ENCODE measurements at places on chromosomes 12 and 14.

DNA sequence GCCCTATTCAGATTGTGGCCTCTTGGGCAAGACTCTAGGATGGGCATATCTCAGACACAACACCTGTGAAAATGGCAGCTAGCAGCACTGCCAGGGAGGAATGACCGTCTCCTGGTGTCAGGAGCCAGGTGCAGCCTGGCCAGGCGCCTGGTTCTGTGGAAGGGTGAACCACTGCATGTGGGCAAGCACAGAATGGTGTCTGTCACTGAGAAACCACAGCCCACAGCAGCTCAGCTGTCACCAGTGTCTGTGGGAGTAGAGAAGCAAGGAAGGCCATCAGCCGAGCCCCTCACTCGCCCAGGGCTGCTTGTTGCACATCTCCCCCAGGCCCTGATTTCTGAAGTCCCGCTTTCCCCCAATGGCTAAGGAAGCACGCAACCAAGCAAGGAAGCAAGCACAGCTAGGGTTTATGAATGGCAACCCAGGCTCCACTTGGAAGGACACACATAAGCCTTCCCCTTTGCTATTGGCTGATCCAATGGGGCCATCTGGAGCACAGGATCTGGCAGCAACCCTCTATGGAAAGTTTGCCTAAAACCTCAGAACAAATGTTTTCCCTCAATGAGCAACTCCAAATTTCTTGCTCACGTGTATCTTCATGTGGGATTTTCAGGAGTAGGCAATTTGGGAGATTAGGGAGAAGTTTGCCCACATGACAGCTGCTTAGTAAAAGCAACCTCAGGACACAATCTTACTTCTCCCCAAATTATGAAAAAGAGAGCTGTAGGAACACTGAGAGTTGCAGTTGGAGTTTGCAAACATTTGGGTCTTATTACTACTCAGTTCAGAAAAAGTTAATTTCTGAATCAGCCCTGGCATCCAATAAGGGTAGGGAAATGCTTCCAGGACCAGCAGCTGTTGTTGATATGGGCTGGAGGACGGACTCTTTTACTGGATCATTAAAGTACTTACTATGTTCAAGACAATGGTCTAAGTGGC, 44.7 kb downstream of the GPHB5 start:
- no peak for DNase-seq

- DNase-seq, result no peak
Measured at GRCh38 chr14:41313196-41313595, 293.5 kb upstream of the LRFN5 start.

GRCh38 chr12:14156606-14157005, 175.2 kb upstream of the GRIN2B start:
- DNase-seq, result no peak

DNA sequence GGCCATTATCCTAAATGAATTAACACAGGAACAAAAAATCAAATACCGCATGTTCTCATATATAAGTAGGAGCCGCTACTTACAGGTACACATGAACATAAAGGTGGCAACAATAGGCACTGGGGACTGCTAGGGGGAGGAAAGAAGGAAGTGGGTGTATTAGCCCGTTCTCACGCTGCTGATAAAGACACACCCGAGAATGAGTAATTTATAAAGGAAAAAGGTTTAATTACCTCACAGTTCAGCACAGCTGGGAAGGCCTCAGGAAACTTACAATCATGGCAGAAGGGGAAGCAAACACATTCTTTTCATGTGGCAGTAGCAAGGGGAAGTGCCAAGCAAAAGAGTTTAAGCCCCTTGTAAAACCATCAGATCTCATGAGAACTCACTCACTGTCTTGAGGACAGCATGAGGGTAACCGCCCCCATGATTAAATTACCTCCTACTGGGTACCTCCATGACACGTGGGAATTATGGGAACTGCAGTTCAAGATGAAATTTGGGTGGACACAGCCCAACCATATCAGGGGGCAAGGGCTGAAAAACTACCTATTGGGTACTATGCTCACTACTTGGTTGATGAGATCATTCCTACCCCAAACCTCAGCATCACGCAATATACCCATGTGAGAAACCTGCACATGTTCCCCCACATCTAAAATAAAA, 16.4 kb upstream of the MIA2 start:
- DNase-seq, result no peak

DNA sequence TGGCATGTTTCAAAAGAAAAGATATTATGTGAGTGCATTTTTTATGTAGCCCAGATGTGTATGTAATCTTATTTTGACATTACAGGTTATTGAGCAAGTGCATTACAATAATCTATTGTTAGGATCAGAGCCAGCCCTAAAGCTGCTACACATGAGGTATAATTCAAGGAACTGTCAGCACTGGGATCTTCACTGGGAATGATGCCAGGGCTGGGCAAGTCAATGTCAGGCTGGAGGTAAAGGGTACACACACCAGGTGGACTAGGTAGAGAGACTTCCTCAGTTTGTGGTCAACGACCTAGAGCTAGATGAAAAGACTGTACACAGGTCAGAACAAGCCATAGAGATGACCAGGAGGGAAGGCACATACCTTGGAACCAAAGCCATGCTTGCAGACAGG, 15.4 kb downstream of the TRIM9 start:
- no peak for DNase-seq

DNA sequence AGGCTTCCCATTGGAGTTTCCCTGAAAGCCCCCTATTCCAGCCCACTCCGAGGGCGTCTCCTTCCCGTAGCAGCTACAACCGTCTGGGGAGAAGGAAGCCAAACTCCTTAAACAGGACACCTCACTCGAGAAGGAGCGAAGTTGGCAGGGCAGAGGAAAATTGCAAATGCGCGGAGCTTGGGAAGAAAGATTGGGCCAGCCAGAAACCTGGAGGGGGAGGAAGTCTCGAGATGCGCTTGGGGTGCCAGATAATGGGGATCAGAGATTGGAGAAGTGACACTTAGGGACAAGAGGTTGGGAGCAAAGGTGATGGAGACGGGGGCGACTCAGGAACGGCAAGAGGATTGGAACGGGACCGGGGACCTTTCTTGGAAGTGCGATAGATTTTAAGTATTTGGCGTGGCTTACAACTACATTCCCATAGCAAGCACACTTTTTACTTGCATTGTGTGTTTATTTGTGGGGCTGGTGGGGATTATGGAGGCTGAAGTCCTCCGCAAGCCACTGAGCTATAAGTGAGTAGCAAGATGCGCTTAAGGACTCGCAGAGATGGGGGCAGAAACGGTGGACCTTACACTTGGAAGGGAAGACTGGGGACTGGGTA, 926 bp downstream of the HRK start:
- no peak for DNase-seq

DNA sequence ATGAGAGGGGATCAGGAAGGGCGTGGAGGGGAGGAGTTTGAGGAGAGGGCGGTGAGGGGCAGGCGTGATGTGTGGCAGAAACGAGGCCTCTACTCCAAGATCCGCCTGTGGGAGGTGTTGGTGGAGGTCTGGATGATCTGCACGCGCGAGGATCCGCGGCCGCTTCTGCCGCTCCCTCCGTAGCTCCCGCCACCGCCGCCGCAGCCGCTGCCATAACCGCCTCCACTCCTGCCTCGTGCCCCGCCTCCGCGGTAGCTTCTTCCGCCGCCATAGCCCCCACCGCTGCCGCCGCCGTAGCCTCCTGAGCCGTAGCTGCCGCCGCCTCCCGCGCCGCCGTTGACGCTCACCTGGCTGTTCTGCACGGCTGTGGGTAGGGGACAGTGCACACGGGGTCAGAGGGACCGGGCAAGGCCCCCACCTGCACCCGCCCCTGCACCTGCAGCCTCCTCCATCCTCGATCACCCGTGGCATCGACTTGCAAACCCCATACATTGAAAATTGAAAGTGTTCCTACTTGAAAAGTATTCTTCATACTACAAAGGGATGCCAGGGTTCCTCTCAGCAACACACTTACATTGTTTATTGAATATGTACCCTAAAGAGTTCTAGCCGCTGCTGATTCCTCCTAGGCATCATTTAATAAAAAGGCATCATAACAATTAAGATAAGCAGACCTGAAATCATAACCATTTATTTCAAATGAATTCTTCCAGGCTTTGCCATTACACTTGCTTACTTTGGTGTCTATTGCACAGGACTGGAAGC, 11.1 kb upstream of the KRT1 start:
- DNase-seq, result no peak

GRCh38 chr12:20370014-20370386, 1.7 kb downstream of the PDE3A start:
- no peak for DNase-seq

DNA sequence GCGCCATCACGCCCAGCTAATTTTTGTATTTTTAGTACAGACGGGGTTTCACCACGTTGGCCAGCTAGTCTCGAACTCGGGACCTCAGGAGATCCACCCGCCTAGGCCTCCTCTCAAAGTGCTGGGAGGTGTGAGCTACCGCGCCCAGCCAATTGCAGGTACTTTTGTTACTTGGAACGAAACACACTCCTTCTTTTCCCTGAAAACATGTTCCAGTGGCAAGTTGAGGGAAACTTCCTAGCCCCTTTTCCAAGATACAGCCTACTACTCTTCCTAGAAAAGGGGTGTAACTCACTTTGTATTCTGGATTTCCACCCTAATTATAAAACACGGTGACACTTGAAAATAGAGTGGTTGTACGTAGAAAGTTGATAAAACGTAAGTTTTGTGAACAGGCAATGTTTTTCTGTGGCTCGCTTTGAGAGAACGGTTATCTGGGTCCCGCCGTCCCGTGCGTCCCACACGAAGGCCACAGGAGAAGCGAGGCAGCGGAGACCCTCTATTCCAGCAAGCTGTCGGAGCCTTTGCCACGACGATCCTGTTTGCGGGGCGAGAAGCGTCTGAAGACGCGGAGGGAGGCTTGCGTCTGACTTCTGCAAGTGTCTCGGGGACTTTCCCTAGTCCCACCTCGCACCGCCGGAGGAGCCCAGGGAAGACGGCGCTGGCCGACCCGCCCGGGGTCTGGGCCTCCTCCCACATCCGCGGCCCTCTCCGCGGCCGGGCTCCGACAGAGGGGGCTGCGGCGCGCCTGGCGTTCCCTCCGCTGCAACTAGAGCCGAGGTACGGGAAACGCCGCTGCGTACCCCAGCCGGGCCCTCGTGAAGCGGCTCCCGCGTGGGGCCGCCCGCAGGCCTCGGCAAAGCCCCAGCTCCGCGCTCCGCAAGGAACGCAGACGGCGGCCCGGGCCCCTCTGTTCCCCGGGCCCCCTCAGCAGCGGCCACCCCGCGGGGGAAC, 745 bp downstream of the CDCA4 start:
- peak; percentile 23 for DNase-seq

GRCh38 chr12:49131894-49132461, 783 bp upstream of the TUBA1B start:
- DNase-seq, result no peak

GRCh38 chr12:122327014-122327413, 60.7 kb upstream of the VPS33A start:
- DNase-seq, result no peak

- no peak for DNase-seq
Measured at GRCh38 chr12:86265329-86265695, 9.1 kb upstream of the MGAT4C start.

- DNase-seq, result no peak
Measured at GRCh38 chr14:36424478-36425102, 95.4 kb downstream of the NKX2-1 start.

GRCh38 chr12:12822886-12823285, 9.7 kb downstream of the DDX47 start:
- no peak for DNase-seq

DNA sequence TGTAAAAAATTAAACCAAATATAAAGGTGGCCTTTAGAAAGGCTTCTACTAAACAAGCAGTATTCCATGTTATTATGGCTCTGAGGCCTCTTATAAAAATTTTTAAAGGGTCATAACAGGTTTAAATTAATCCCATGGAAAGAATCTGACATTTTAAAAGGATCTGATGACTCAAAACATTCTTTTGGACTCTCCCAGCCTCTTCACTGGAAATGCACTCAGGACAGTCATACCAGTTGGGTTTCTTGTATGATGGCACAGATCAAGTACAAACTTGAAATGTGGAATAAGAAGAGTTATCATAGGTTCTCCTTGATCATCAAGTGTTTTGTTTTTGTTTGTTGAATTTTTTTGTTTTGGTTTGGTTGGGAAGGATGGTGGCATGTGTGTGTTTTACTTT, 50.8 kb downstream of the PPP2R5E start:
- no peak for DNase-seq

DNA sequence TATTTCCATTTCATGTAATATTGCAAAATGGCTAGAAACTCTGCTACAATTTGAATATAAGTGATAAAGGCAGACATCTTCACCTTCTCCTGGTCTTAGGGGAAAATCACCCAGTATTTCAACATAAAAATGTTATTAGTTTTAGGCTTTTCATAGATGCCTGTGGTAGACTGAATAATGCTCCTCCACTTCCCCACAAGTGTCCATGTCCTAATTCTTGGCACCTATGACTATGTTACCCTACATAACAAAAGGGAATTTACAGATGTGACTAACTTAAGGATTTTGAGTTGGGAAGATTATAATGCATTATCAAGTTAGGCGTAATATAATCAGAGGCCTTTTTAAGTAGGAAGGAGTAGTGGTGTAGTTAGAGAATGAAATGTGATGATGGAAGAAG, 196.4 kb downstream of the TMTC3 start:
- no peak for DNase-seq

- DNase-seq, result no peak
Measured at GRCh38 chr14:72962829-72963312, 36.6 kb downstream of the DCAF4 start.

- no peak for DNase-seq
Measured at GRCh38 chr14:78106381-78106780, 63.8 kb upstream of the NRXN3 start.

DNA sequence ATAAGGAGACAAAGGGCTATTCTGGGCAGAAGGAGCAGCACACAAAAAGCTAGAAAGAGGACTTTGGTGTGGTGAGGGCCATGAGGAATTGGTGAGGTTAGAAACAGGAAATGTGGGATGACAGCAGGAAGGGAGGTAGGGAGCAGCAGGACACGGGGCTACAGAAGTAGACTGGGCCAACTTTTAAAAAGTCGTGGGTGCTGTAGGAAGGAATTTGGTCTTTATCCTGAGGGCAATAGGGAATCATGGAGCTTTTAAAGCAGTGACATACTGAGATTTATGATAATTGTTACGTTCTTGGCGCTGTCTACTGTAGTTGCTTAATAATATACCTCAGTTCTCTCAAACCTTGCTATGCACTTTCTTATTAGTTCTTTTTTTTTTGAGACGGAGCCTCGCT, 8.2 kb upstream of the CHURC1 start:
- DNase-seq, result no peak

- DNase-seq, result no peak
Measured at GRCh38 chr14:73452341-73453186, 5.8 kb downstream of the NUMB start.

DNA sequence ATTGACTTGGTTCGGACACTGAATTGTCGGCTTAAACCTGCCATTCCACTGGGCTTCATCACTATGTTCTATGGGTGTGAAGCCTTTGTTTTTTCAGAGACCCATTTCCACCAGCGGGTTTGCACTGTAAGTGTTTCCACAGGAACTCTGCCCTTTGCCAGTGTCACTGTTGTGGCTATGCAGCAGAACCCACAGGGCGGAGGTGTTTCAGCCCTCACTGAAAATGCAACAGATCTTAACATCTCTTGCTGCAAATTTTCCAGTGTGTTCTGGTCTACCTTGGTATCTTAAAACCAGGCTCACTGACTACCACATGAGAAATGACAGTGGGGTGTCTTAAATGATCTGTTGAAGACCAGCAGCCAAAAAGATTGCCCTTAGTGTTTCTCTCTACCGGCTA, 21.1 kb downstream of the PRKCH start:
- no peak for DNase-seq

GRCh38 chr12:75838309-75838708, 193.3 kb downstream of the PHLDA1 start:
- DNase-seq, result no peak

- no peak for DNase-seq
Measured at GRCh38 chr12:16881986-16882570, 276.1 kb upstream of the LMO3 start.
